ENCODE measurements at places on chromosomes 13 and 19.

DNA sequence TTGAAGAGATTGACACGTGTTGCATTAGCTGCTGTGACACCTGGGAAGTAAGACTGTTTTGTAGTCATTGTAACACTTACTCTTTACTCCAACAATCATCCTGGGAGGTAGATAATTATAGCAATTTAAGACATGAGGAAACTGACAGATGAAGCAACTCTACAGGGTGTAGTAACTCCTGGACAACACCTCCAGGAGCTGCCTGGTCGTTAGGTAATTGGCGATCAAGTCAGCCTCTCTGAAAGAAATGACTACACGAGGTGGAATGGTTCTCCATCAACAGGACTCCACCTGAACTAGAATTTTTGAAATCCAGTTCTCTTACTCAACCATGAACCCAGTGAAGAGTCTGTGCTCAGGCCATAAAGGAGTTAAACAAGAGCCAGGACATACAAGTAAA lies 43.0 kb upstream of the LRCH1 start:
- DNase-seq = no peak

DNA sequence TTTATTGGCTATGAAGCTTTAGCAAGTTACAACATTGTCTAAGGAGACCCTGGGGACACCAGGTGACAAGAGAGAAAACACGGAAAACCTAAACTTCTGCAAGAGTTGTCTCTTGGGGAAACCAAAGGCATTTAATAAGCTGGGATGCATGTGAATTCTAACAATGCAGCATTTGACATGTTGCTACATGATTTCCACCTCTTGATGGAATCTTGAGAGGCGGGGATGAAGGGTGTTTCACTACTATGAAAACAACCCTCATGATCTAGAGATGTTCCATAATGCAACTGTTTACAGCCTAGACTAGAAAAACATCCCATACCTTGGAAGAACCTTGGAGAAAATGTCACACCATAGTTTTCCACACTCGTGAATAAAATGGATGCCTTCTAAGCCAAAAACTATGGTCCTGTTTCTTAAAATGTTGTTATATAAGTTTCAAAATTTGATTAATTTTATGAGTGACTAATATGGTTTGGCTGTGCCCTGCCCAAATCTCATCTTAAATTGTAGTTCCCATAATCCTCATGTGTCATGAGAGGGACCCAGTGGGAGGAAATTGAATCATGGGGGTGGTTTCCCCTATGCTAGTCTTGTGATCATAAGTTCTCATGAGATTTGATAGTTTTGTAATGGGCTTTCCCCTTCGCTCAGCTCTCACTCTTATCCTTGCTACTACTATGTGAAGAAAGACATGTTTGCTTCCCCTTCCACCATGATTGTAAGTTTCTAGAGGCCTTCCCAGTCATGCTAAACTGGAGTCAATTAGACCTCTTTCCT lies 164.6 kb downstream of the TNFSF13B start:
- no peak for DNase-seq

GRCh38 chr13:95245071-95245470 lies 56.2 kb downstream of the ABCC4 start:
- no peak for DNase-seq

DNA sequence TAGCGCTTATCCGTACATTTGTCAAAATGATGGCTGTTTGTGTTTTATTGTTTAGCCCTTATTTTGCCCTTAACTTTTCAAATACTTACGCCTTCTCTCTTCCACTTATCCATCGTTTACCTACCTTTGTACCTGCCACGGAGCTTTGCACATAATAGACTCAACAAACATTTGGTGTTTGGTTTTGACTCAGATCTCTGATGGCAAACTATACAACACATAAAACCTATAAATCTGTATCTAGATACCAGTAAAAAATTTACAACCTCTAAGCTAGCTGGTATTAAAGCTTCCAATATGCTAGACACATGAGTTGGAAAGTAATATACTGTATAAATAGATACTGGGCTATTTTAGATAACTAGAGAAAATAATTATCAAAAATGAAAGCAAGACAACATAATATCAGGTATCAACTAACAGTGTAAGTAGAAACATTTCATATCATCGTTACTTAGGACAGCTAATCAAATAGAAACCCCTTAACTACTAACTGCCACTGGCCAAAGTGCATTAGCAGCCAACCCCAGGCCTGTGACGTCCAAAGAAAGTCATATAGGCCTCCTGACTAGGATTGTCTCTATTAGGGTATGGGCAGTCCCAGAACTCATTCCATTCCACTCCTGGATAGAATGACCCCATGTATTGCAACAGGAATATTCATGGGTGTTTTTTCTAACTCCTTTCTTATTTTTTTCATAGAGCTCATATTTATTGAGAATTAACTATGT lies 53.8 kb downstream of the KCTD12 start:
- peak; percentile 28 for DNase-seq

DNA sequence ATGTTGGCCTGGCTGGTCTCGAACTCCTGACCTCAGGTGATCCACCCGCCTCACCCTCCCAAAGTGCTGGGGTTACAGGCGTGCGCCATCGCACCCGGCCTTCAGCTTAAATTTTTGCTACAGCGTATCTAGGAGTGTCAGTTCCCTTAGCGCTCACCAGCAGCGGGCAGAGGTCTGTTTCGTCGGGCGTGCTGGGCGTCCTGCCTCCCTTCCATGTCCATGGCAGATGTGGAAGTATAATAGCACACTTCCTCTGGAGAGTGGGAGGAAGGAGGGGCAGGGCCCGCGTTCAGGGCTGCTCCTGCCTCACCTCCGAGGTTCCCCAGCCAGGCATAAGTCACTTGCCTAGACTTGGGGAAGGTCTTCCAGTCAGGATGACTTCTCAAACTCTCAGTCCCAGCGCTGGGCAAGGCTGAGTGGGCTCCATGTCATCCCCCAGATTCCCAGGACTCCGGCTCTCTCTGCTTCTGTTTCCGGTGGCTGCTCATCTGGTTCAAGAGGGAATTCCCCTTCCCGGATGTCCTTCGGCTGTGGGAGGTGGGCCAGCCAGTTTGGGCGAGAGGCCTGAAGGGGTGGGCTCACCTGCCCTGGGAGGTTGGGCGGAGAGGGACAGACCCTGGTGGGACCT lies 9.5 kb downstream of the IL4I1 start:
- DNase-seq = no peak

- peak; percentile 9 for DNase-seq
These were observed 780.9 kb upstream of the KLHL1 start for GRCh38 chr13:70889163-70889562.

GRCh38 chr13:32589471-32589870 lies 3.2 kb downstream of the PDS5B start:
- DNase-seq = no peak

DNA sequence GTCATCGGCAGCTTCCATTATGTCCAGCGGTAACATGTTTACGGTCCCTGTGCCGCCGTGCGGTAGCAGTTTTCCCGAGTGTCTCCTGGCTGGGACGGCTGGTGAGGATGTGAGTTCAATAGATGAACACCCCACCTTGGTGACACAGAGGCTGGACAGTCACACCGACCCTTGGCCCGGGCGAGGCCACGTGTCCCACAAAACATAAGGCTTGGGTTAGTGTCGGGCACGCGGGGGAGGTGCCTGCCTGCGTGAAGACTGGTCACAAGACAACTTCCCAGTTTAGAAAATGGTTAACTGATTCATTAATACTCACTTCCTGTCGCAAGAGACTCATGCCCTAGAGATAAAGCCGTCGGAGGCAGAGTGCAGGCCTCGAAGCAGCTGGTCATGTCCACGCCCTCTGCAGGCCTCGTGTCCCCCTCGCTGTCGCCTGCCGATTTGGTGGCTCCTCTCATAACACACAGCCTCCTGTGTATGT lies 17.2 kb downstream of the RASA3 start:
- DNase-seq = peak; percentile 71

DNA sequence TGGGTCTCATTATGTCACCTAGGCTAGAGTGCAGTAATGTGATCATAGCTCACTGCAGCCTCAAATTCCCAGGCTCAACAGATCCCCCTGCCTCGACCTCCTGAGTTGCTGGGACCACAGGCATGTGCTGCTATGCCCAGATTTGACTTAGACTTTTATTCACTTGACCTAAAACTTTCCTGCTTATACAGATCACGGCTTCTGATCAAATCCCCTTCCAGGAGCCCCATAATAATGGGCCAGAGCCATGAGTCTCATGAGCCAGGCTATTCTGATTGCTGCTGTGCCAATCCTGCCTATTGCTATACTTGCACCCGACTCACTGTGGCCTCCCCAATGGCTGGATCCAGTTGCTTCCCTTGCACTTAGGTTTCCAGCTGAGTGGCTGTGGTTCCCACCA lies 42.0 kb downstream of the C1QTNF9 start:
- DNase-seq = no peak

DNA sequence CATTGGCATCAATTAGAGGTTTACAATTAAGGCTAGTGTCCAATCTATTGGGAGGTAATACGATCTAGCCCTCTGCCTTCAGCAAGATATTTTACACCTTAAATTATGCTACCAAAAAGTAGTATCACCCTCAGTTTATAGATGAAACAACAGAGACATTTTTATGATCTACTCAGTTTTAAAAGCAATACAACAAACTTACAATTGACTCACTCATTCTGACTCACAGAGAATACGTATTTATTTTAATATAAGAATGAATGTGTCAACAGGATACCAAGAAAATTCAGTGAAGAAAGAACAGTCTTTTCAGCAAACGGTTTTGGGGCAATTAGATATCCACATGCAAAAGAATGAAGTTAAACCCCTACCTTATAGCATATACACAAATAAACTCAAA lies 32.5 kb upstream of the STARD13 start:
- DNase-seq = no peak

- DNase-seq = no peak
These were observed 53.9 kb downstream of the COG3 start for GRCh38 chr13:45518525-45519245.

DNA sequence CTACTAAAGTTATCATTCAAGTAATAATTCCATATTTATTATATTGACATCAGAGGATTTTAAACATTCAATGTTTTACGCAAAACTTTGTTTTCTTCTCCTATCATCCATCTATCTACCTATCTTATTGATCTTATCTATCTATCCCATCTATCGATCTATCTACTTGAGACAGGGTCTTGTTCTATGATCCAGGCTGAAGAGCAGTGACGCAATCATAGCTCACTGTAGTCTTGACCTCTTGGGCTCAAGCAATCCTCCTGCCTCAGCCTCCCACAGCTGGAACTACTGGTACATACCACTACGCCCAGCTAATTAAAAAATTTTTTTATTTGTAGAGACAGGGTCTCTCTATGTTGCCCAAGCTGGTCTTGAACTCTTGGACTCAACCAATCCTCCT lies 27.4 kb downstream of the ZC3H13 start:
- DNase-seq = no peak

DNA sequence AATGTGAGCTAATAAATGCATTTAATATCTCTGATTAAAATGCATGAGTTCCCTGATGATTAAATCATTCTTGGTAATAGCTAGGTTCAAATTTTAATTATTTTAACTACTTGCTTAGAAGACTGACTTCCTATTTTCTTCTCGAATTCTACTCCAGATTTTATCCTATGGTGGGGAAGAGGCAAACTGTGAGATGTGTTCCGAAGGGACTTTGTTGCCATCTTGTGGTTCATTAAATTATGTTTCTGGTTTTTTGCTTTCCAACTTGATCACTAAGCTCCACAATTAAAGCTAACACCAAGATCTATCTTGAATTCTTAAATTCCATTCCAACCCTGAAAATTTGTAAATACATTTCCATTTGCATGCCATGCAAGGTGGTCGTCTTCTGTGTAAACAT lies 538.4 kb upstream of the PCDH20 start:
- DNase-seq = peak; percentile 19

GRCh38 chr13:87234981-87235380 lies 436.2 kb upstream of the SLITRK5 start:
- no peak for DNase-seq

GRCh38 chr13:51894239-51894638 lies 32.5 kb downstream of the CCDC70 start:
- DNase-seq = no peak

- peak; percentile 85 for DNase-seq
These were observed 4.3 kb upstream of the C5AR1 start for GRCh38 chr19:47305309-47305751.

GRCh38 chr13:113804017-113804702 lies 45.1 kb downstream of the TMEM255B start:
- DNase-seq = no peak

GRCh38 chr13:103068836-103069235 lies 2.6 kb upstream of the SLC10A2 start:
- DNase-seq = no peak

DNA sequence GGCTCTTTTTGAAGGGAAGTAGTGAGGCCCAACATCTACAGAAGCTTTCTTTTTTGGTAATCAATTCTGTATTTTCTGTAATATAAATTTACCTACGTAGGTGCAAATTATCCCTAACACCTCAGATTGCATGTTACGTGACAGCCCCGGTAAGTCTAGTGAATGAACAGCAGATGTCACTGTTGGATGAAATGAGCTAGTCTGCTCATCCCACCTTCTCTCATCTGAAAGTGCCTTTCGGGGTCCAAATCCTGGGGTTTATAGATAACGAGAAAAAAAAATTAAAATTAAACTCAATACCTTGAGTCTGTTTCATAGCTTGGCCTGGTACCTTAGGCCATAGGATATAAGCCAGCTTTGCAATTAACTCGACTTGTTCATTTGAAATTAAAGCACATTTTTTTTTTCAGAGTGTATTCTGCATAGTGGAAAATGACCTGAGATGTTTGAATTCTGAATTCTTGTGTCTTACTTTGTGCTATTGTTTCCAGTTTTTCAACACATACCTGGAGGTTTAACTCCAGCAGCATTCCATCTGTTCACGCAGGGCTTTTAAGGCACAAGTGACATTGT lies 548.2 kb downstream of the GPC5 start:
- DNase-seq = peak; percentile 57

DNA sequence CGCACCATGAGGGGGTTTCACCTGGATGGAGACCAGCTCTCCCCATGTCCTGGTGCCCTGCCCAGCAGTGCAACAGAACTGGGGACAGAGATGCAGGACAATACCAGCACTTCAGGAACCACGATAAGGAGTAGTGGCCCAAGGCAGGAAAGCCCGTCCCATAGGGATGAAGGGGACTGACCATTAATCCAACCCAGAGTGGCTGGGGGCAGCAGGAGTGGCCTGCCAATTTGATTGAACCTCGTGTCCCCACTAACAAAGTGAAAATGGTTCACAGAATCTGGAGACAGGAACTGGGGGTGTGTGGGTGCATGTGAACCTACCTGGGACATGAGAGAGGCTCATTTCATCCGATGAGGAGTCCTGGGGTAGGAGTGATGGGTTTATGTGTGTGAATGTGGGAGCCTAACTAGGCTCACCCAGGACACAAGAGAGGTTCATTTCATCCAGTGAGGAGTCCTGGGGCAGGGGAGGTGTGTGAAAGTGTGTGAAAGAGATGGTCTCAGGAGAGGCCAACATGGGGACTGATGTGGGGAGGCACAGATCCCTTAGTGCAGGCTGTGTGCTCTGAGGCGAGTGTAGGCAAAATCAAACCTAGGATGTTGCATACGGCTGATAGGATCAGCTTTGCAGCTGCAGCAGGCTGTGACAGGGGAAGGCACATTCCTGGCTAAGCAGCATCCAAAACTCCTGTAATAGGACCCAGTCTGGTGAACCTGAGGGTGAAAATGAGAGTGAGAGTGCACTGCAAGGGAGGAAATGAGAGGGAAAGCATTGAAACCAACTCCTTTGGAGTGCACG lies 98.2 kb downstream of the ZNF429 start:
- DNase-seq = no peak

- no peak for DNase-seq
These were observed 5.4 kb downstream of the TFDP1 start for GRCh38 chr13:113589961-113590339.
